ENCODE measurements at places on chromosomes 5 and 9.

GRCh38 chr5:128199104-128199503 lies 115.5 kb downstream of the SLC12A2 start:
- DNase-seq = peak; percentile 51

- no peak for DNase-seq
These were observed 120.0 kb downstream of the C5orf15 start for GRCh38 chr5:133848341-133848811.

DNA sequence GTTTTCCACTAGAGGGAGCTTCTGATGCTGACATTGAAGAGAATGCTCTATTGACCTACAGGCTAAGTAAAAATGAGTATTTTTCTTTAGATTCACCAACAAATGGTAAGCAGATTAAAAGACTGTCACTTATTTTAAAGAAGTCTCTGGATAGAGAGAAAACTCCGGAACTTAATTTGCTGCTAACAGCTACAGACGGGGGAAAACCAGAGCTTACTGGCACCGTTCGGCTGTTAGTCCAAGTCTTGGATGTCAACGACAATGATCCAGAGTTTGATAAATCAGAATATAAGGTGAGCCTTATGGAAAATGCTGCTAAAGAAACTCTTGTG lies 764 bp downstream of the PCDHA11 start:
- no peak for DNase-seq

DNA sequence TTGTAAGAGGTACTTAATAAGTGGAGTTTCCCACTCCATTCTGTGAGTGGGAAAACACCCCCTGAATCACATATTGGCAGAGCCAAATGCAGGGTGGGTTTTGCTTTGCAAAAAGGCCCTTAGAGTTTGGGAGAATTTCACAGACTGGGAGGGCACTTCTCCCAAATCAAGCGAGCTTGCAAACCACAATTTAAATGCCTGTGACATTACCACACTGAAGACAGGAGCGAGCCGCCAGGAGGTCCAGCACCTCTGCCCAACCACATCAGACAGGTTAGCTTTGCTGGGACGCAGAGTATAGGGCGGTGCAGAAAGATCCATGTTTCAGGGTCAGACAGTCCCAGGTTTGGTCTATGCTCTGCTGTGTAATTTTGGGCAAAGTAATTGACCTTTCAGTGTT lies 2.3 kb downstream of the ALAD start:
- DNase-seq = no peak

DNA sequence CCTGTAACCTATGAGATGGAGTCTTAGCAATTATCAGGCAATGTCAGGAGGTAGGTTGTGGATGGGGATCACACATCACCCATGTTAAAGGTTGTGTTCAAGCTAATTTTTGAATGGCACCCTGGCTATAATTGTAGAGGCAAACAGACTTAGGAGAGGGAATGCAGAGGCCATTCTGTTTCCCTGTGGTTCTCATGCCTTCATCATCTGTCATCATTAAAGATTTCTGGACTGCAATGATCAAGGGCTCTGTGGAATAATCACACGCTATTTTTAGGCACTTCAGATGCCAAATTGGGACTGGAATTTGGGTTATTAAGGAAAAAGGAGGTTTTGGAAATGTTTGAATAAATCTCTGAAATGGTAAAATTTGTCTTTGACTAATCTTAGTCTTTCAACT lies 1065.4 kb downstream of the TAF11L14 start:
- no peak for DNase-seq

DNA sequence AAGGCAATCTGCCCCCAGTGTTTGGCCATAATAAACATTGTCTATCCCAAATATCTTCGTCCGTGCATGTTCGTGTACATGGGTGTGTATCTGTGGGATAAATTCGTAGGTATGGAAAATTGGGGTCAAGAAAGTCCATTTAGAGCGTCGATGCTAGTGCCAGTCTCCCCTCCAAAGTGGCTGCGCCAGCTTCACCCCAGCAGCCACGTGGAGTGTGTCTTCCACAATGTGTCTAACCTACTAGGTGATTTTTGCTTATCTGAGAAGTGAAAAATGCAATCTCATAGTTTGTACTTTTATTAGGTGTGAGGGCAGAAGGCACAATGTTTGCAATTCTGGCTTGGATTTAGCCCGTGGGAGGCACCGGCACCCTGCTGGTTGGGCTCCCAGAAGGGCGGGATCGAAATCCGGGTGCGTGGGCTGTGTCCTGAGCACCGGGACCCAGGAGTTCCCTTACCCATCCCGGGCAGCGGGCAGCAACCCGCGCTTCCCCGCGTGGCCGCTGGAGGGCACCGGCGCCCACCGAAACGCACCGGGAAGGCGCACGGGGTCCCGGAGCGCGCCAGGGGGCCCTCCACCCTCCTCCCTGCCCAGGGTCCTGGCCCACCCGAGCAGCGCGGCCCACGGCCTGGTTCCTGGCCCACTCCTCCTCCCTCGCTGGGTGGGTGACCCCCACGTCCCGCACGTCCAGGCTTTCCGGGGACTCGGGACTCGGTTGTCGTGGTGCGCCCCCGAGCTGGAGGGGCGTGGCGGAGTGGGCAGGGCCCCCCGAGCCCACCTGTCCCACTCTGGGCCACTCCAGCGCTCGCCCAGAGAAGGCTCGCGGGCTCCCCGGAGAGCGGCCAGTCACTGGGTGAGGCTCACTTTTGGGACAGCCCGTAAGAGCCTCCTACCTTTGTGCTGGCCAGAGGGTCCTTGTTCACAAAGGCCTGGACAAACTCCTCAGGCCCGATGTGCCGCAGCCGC lies 55.4 kb upstream of the RNF130 start:
- DNase-seq = peak; percentile 73

DNA sequence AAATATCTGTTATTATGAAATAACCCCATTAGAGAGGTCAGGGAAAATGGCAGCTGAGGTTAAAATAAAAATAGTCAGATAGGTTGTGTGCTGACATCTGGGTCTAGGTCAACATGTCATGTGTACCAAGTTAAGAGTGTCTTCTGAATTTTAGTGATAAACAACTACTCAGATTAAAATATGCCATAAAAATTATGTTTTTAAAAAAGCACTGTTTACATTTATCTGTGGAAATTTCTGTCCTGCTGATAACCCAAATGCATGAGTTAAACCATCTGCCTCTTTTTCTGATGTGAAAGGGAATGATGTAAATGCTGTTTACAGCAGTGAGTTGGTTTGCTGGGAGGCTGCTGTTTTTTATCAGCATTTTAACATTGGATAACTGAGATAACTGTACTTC lies 361.2 kb upstream of the TARS1 start:
- no peak for DNase-seq

DNA sequence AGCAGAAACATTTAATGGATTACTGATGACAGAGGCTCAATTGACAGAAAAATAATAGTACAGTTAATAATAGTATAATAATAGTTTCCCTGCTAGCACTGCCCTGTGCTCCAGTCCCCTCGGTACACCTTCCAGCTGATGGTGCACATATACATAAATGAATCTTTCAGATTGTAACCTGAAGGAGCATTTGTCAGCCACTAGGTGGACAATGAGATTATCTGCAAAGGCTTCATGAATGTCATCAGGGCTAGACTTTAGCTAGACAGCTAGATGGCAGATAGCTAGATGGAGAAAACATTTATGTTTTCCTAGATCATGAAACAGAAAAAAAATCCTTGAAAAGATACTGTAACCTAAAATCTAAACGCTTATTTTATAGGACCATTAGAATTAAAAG lies 304.4 kb upstream of the SMC2 start:
- DNase-seq = no peak

- DNase-seq = no peak
These were observed 2.9 kb downstream of the PLCXD3 start for GRCh38 chr5:41507501-41507900.

DNA sequence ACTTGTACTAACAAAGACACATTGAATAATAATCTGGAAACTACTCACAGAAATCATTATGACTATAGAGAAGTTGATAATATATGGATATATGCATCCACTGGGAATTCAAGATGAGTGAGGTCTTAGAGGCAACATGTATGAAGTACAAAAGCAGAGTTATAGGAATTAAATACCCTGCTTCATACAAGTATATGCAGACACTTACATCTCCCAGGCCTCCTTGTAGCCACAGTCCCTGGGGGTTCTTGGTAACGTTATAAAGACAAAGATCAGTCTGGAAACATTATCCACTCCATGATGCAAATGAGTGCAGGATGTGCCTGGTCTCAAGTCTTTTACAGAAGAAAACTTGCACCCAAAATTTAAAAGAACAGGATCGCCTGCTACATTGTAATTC lies 92.4 kb upstream of the ANXA1 start:
- no peak for DNase-seq

DNA sequence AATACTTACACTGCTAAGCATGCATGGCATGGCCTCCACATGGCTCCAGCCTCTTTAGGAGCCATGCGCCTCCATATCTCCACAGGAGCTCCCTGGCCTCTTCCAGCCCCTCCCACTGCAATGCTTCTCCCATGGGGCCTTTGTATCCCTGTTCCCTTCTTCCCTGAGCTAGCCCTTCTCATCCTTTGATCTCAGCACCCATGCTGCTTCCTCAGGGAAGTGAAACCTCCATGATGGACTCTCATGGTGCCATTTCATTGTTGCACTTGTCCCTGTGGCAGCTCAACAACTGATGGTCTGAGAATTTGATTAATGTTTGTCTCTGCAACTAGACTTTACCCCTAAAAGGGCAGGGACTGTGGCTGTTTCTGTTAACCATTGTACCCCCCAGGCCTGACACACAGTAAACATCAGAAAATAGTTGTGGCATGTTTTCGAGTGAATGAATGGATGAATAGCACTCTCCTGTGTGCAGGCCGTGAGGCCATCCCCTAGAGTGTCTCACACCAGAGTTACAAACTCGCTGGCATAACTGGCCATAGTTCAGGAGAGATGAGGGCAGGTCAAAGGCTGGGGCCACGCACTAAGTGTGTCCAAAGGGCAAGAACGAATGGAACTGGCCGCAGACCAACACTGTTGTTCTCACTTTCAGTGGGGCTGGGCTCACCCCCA lies 6.6 kb downstream of the IDNK start:
- DNase-seq = no peak

DNA sequence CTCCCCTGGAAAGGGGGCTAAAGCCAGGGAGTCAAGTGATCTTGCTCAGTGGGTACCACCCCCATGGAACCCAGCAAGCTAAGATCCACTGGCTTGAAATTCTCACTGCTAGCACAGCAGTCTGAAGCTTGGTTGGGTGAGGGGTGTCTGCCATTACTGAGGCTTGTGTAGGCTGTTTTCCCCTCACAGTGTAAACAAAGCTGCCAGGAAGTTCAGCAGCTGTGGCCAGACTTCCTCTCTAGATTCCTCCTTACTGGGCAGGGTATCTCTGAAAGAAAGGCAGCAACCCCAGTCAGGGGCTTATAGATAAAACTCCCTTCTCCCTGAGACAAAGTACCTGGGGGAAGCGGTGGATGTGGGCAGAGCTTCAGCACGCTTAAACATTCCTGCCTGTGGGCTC lies 17.1 kb upstream of the EPB41L4A start:
- DNase-seq = no peak

GRCh38 chr9:91807643-91808246 lies 142.3 kb downstream of the ROR2 start:
- DNase-seq = no peak

DNA sequence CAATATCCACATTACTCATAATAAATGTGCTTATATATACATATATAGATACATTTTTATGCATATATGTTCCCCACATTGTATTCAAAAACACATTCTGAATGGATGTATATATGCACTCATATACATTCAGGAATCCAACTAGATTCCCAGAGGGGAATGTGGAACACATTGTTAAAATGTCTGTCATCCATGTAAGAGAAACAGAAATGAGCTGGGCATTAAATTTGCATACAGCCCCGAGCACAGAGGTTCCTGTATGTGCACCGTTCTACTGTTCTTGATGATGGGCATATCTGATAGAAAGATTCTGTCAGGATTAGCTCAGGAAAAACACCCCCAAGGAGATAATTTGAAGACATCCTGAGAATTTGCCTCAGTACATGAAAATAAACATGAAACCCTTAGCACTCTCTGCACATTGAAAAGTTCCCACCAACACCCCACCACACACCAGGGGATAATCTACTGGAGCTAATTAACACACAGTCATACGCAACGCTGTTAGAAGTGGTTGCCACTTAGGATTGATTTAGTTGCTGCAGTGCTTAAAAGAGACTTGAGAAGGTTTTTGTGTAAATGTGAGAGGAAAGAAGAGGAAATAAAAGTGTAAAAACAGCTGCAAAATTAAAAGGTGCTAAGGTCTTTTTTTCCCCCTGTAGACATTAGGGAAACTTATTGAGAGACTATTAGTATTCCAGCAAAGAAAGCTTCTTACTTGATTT lies 223.3 kb downstream of the SLF1 start:
- DNase-seq = no peak

DNA sequence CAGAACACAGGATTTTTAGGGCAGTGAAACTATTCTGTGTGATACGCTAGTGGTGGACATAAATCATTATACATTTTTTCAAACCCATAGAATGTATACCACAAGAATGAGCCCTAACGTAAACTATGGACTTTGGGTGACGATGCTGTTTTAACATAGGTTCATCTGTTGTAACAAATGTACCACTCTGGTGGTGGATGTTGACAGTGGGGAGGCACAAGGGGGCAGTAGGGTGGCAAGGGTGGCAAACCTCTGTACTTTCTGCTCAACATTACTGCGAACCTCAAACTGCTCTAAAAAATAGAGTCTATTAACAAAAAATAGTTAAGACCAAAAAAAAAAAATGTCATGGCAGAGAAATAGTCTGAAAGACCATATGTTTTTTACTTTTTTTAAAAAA lies 9.1 kb upstream of the MVB12B start:
- no peak for DNase-seq

DNA sequence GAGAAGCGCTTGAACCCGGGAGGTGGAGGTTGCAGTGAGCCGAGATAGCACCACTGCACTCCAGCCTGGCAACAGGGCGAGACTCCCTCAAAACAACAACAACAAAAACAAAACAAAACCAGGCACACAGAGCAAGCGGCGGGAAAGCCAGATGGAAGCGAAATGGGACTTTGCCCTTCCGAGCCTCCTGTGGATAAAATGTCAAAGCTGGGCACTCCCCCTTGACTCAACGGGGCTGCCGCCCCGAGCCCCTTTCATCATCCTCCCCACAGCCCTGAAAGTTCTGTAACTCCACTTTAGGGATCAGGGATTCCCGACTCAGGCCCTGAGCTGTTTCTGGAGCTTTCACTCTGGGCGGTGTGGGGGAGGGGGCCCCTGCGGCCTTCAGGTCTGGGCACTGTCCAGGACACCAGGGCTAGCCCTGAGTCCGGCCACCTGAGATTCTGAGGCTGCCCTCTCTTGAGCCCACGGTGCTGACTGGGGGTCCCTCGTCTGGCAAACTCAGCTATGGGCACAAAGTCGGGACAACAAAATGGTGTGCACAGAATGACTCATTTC lies 30.6 kb upstream of the OBP2B start:
- no peak for DNase-seq

DNA sequence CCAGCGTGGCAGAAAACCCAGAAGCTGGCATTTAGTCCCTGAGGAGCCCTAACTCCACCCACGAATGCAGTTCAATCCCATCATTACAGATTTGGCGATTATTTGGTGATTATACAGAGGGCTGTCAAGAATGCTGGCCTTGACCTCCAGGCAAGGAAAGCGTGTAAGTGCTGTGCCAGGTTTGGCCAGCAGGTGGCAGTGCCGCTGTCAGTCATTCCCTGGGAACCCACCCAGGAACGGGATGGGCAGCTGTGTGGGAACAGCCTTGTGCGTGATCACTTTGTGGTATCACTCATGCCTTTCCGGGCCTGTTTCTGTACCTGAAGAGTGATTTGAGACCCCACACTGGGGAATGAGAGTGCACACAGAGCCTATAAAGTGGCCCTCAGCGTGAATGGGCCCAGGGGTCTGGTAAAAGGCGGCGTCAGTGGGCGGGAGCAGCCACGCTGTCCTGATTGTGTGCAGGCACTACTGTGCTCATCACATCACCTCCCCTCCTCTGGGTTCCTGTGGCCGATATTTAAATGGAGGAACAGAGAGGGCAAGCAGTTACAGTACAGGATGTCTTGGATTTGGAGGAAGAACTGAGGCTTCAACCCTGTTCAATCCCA lies 215.6 kb downstream of the ROR2 start:
- DNase-seq = no peak

Measured in Caco-2 (cell line).